Muscle of arm (tissue), 14 donors: ENCODE measurements at places on chromosomes 5 and 9. TPM values are rescaled to one million over a fixed set of nuclear protein-coding genes. Genes with fewer than 3 reads are reported as not detected.
A peak's percentile ranks its signal among the peaks of the same experiment; 100 is the strongest.

DNA sequence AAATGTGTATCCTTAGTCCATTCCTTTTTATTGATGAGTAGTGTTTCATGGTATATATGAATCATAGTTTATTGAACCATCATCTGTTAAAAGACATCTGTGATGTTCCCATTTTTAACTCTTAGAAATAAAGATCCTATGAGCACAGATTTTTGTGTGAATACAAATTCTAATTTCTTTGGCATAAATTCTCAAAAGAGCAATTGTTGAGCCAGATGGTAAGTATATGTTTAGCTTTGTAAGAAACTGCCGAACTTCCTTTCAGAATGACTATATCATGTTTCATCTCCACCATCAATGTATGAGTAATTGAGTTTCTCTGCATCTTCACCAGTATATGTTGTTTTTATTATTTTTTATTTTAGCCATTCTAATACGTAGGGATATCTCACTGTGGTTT is 526.4 kb downstream of the CDH10 start:
- DNase-seq = no peak

- no peak for DNase-seq
These were observed 565.5 kb downstream of the ZNF608 start for GRCh38 chr5:124180875-124181461.

DNA sequence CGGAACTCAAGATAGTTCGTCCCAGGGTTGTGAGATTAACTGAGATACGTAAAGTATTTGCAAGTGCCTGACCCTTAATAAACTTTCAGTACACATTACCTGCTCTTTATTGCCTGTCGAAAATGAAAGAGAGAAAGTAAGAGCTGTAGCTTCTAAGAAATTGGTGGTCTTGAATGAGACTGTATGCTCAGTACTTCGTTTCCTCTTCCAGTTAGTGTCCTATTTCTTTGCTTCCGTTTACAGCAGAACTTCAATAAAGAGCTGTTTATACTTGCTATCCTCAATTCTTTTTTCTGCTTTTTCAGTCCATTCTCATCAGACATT is 534 bp downstream of the SRFBP1 start:
- no peak for DNase-seq

GRCh38 chr5:158724521-158725188 is 375.1 kb downstream of the EBF1 start:
- DNase-seq = no peak

Gene FOXD4L6
- not detected for polyA plus RNA-seq

Gene IL13
- polyA plus RNA-seq = 0.29 TPM

DNA sequence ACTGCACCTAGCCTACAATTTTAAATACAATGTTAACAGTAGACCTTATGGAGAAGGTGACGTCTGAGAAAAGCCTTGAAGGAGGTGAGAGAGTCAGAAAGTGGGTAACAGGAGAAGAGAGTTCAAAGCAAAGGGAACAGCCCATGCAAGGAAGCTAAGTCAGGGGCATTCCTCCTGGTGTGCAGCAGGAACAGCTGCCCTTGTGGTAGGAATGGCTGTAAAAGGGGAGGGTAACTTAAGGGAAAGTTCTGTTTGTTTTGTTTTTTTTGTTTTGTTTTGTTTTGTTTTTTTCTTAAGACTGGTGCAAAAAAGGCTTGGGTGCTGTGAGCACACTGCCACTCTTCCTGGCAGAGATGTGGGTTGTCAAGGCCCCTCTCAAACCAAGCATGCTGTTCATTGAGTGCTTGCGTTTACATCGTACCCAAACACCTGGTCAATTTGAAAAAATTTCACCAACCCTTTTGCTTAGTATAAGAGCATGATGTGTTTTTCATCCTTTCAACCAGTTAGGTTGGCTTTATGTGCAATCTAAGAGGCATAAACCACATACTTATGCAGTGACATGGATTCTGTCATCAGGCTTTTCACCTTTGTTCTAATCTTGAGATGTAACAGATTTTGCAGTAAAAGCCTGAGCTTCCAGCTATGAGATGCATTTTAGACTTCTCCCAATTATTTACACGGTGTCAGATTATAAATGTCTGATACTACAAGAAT is 279.7 kb downstream of the GLIS3 start:
- DNase-seq = no peak

Gene PCDH12
- polyA plus RNA-seq = 25.7 TPM

Gene TLN1
- 90.2 TPM for polyA plus RNA-seq

Gene EDIL3
- 22.2 TPM for polyA plus RNA-seq

Gene SELENOP
- polyA plus RNA-seq = not detected

Gene MRPS2
- not detected for polyA plus RNA-seq

DNA sequence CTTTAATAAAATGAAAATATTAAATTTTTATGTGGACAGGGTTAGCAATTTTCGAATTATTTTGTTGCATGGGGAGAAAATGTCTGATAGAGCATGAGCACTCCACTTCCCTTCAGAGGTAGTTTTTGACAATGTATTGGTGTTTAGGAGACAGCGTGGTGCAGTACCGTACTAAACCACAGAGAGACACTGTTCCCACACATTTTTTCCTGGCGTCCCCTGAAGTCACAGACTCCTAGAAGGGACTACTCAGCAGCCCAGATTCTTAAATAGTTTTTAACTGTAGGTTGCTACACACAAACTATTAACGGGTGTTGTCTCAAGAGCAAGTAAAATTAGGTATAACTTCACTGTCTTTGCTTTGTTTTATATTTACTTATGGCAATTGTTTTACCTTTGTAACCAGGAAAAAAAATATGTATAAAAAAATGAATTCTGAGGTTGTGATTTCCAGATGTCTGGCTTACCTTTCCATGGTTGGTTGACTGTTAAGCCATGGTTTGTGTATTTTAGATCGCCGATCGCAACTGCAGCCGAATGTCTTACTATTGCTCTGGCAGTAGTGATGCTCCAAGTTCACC is 171.2 kb downstream of the DOCK8 start:
- peak; percentile 69 for DNase-seq

- peak; percentile 63 for DNase-seq
These were observed 841 bp downstream of the RAD23B start for GRCh38 chr9:107283623-107284616.
